Esophagus muscularis mucosa (tissue), 4 donors: ENCODE measurements at places on chromosomes 13 and 19. TPM values are rescaled to one million over a fixed set of nuclear protein-coding genes. Genes with fewer than 3 reads are reported as not detected.

Gene MATK
- 0.13 TPM for total RNA-seq

Gene FXYD5
- 46.8 TPM for total RNA-seq

Gene ZNF99
- not detected for total RNA-seq

Gene ADGRE3
- total RNA-seq: 0.50 TPM

Gene TMEM59L
- total RNA-seq: 3.6 TPM

Gene PRKCG
- total RNA-seq: not detected

Gene ERICH6B
- not detected for total RNA-seq

Gene ERVV-1
- not detected for total RNA-seq

Gene RNF17
- not detected for total RNA-seq

Gene FAM174C
- 24.9 TPM for total RNA-seq

DNA sequence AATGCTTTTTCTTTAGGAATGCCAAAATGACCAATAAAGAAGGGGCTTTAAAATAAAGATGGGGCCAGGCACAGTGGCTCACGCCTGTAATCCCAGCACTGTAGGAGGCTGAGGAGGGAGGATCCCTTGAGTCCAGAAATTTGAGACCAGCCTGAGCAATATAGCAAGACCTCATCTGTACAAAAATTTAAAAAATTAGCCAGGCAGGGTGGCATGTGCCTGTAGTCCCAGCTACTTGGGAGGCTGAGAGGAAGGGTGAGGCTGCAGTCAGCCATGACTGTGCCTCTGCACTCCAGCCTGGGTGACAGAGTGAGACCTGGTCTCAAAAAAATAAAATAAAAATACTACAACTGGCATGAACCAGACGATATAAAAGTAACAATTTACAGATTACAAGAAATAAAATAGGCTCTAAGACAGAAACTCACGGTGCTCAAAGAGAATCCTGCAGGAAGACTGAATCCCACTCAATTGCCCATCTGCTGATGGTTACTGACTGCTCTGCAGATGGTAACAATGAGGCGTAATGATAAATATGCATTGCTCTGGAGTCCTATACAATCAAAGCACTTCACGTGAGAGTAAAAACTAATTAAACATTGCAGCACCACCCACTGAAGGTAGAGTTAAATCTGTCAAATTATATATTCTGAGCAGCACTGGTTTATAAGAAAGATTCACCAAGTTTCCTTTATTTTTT lies 93.2 kb downstream of the LHFPL6 start:
- no peaks in the 10 kb centered on the region for H3K27me3 ChIP-seq
- H3K4me3 ChIP-seq: no peak overlapping the region
- no peak for DNase-seq
- peaks cover 15% of the 10 kb centered on the region for H3K4me1 ChIP-seq

DNA sequence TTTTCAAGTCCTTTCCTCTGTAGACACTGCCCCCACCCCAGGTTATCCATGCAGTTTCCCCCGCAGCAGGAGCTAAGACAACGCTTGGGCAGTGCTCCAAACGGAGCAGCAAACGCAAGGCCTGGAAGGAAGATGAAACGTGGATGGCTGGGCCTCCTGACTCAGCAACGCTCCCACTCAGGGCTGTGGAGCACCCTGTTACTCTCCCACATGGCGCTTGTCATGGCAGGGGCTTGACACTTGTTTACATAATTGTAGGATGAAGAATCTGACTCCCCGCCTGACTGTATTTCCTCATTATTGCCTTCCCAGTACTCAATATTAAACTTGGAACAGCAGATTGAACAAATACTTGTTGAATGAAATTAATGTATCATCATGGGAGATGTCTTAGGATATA lies 799 bp upstream of the C1QTNF9B start:
- DNase-seq: no peak
- peaks cover 12% of the 10 kb centered on the region for H3K4me1 ChIP-seq
- H3K4me3 ChIP-seq: no peak overlapping the region
- peaks cover 4% of the 10 kb centered on the region for H3K27me3 ChIP-seq
- H3K36me3 ChIP-seq: no peaks in the 10 kb centered on the region

DNA sequence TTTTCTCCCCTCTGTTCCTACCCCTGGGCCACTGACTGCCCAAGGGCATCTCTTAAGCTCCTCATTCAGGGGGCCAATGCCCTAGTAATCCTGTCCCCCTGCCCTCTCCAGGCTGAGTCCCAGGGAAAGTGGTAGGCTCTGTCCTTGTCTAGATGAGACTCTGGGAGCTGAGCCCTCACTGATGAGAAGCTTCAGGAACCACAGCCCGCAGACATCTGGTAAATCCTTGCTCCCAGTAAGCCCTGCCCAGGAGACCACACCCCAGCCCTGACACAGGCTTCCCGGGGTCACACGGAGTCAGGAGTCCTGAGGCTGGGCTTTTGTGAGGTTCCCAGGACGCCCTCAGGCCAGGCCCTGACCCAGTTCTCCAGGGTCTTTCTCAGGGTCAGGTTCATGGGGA lies 1.9 kb downstream of the CEACAM4 start:
- no peaks in the 10 kb centered on the region for H3K36me3 ChIP-seq
- no peak overlapping the region for H3K4me3 ChIP-seq
- H3K27me3 ChIP-seq: no peaks in the 10 kb centered on the region
- DNase-seq: no peak
- H3K4me1 ChIP-seq: no peaks in the 10 kb centered on the region

- H3K4me1 ChIP-seq: no peaks in the 10 kb centered on the region
- H3K36me3 ChIP-seq: peaks cover 27% of the 10 kb centered on the region
- no peak overlapping the region for H3K4me3 ChIP-seq
- DNase-seq: no peak
Observed at GRCh38 chr19:23346696-23347095, 48.6 kb downstream of the ZNF91 start.

GRCh38 chr19:16969135-16969534 lies 57.5 kb downstream of the CPAMD8 start:
- no peak overlapping the region for H3K27ac ChIP-seq
- peaks cover 19% of the 10 kb centered on the region for H3K36me3 ChIP-seq
- no peak for DNase-seq
- no peaks in the 10 kb centered on the region for H3K4me1 ChIP-seq
- H3K4me3 ChIP-seq: no peak overlapping the region
- no peaks in the 10 kb centered on the region for H3K27me3 ChIP-seq

DNA sequence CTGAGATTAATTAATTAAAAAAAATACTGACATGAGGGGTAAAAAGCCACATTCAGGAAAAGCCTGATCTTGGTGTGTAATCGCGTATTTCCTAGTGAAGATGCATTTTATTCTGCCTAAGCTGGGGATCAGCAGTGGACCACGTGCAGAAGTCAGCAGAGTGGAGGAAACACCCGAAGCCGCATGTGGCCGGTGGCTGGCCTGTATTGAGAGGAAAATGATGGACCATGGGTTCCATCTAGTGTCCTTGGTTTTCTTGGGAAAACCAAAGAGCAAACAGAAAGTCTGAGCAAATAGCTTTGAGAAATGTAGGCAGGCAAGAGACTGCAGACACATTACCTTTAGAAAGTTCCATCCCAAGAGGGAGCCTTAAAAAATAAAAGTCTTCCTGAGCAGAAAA lies 23.7 kb upstream of the SHISA2 start:
- no peaks in the 10 kb centered on the region for H3K27me3 ChIP-seq
- no peaks in the 10 kb centered on the region for H3K4me1 ChIP-seq
- DNase-seq: no peak
- H3K4me3 ChIP-seq: no peak overlapping the region

DNA sequence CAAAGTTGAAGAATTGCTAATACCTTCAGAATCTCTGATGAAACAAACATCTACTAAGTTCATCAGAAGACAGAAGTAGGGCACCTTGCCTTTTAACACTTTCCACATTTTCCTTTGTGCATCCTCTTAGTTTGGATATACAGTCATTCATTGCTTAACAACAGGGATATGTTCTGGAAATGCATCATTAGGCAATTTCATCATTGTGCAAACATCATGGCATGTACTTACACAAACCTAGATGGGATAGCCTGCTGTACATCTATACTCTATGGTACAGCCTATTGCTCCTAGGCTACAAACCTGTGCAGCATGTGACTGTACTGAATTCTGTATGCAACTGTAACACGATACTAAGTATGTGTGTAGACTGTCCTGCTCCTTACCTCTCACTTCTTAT lies 169.8 kb downstream of the SUCLA2 start:
- H3K36me3 ChIP-seq: no peaks in the 10 kb centered on the region
- no peaks in the 10 kb centered on the region for H3K27me3 ChIP-seq
- no peak overlapping the region for H3K4me3 ChIP-seq
- DNase-seq: no peak
- H3K4me1 ChIP-seq: peaks cover 8% of the 10 kb centered on the region

- DNase-seq: no peak
- no peak overlapping the region for H3K27ac ChIP-seq
- H3K27me3 ChIP-seq: no peaks in the 10 kb centered on the region
- peaks cover 21% of the 10 kb centered on the region for H3K4me1 ChIP-seq
Observed at GRCh38 chr13:78659732-78660494, 958 bp upstream of the OBI1 start.

- no peak for DNase-seq
- no peak overlapping the region for H3K4me3 ChIP-seq
- no peaks in the 10 kb centered on the region for H3K36me3 ChIP-seq
- H3K4me1 ChIP-seq: no peaks in the 10 kb centered on the region
Observed at GRCh38 chr13:24866488-24866887, 102.5 kb downstream of the RNF17 start.

DNA sequence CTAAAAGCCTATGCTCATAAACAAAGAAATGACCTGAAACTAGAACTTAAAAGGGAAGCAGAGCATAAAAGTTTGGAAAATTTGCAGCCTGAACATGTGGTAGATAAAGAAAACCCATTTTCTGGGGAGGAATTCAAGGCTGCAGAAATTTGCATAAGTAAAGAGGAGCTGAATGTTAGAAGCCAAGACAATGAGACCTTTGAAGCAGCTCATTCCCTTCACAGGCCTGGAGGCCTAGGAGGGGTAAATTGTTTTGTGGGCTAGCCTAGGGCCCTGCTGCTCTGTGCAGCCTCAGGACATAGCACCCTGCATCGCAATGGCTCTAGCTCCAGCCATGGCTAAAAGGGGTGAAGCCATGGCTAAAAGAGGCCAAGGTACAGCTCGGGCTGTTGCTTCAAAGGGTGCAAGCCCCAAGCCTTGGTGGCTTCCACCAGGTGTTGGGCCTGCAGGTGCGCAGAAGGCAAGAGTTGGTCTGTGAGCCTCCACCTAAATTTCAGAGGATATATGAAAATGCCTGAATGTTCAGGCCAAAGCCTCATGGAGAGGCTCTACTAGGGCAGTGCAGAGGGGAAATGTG lies 38.3 kb downstream of the ZIC2 start:
- H3K4me3 ChIP-seq: no peak overlapping the region
- H3K36me3 ChIP-seq: no peaks in the 10 kb centered on the region
- no peaks in the 10 kb centered on the region for H3K4me1 ChIP-seq
- DNase-seq: no peak
- no peaks in the 10 kb centered on the region for H3K27me3 ChIP-seq
- H3K27ac ChIP-seq: no peak overlapping the region

- peak; percentile 92 for DNase-seq
- H3K36me3 ChIP-seq: no peaks in the 10 kb centered on the region
- no peaks in the 10 kb centered on the region for H3K4me1 ChIP-seq
- no peak overlapping the region for H3K27ac ChIP-seq
Observed at GRCh38 chr19:41570639-41571112, 5.3 kb upstream of the CEACAM21 start.

- H3K27ac ChIP-seq: no peak overlapping the region
- no peaks in the 10 kb centered on the region for H3K4me1 ChIP-seq
- no peaks in the 10 kb centered on the region for H3K36me3 ChIP-seq
- no peaks in the 10 kb centered on the region for H3K27me3 ChIP-seq
- no peak for DNase-seq
- no peak overlapping the region for H3K4me3 ChIP-seq
Observed at GRCh38 chr13:107847406-107847805, 367.9 kb downstream of the LIG4 start.

DNA sequence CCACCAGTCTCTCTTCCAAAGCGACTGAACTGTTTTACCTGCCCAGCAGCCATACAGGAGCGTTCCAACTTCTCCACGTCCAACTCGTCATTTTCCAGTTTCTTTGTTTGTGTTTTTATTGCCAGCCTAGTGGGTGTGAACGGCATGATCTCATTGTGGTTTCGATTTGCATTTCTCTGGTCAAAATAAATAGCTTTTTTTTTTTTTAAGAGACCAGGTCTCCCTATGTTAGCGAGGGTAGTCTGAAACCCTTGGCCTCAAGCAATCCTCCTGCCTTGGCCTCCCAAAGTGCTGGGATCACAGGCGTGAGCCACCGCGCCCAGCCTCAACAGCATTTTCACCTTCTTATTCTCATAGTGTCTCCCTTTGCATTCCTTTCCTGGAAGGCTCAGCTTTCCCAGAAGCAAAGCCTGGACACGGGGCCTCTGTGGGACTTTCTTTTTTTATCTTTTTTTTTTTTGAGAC lies 4.2 kb upstream of the JSRP1 start:
- H3K4me3 ChIP-seq: no peak overlapping the region
- no peaks in the 10 kb centered on the region for H3K4me1 ChIP-seq
- no peaks in the 10 kb centered on the region for H3K27me3 ChIP-seq
- H3K36me3 ChIP-seq: no peaks in the 10 kb centered on the region
- no peak overlapping the region for H3K27ac ChIP-seq

DNA sequence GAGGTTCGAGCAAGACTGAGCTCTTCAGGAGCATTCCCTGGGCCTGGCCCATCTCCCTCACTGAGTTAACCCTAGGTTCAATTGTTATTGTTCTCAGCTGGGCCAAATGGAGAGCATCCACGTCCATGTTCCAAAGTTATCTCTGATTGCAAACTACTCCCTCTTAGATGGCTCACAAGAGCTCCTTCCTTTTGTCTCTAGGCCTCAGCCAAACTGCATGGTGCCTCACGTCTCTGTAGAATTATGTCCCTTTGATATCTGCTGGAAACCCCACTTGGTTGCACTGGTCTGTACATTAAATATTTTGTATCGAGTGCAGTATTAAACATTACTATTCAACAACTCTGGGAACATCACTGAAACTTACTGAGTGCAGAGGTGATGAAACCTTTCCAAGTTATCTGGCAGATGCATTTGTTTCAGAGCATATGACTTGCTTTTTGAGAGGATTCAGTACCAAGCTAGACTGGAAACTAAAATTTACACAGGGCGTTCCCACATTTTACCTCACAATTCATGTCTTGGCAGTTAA lies 38.1 kb downstream of the DOCK9 start:
- DNase-seq: no peak
- no peaks in the 10 kb centered on the region for H3K36me3 ChIP-seq
- H3K4me3 ChIP-seq: no peak overlapping the region
- H3K27ac ChIP-seq: peak overlapping the region; percentile 61
- H3K27me3 ChIP-seq: no peaks in the 10 kb centered on the region

DNA sequence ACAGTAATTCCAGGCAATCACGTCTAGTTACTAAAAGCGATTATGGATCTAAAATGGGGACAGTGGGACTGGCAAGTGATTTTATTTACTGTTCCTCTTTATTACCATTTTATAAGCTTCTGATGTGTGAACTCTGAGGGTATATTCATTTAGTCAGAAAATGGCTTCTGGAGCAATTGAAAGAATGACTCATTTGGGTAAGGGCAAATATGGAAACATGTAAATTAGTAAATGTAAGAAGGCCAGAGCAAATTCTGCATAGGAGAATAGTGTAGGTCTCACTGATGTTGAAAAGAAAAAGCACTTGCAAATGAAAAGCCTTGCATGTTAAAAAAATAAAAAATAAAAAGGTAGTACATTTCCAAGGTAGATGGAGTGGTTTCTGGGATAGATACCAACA lies 262.2 kb downstream of the KLF5 start:
- no peak overlapping the region for H3K27ac ChIP-seq
- no peaks in the 10 kb centered on the region for H3K27me3 ChIP-seq
- H3K4me3 ChIP-seq: no peak overlapping the region
- no peak for DNase-seq
